ENCODE measurements at places on chromosomes 2 and 18.

GRCh38 chr2:182831101-182831500 is 35.3 kb downstream of the FRZB start:
- peak; percentile 11 for DNase-seq

- no peak for DNase-seq
Measured at GRCh38 chr2:104852090-104852666, 1.7 kb upstream of the POU3F3 start.

DNA sequence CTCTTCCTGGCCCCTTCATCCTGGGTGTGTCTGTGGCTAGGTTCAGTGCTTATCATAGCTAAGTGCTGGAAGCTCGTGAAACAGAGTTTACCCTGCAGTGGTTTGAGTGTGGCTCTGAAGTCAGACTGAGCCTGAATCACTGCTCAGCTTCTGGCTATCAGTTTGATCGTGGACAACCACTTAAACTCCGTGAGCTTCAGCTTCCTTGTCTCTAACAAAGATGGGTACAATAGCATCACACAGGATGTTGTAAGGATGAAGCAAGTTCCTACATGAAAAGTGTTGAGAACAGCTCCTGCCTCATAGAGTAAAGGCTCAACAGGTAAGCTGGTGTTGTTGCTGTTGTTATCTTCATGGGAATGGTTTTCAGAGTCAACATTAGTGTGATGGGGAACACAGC is 210.3 kb downstream of the CLIP4 start:
- DNase-seq = no peak

GRCh38 chr18:31776093-31776492 is 15.4 kb upstream of the SLC25A52 start:
- DNase-seq = no peak

DNA sequence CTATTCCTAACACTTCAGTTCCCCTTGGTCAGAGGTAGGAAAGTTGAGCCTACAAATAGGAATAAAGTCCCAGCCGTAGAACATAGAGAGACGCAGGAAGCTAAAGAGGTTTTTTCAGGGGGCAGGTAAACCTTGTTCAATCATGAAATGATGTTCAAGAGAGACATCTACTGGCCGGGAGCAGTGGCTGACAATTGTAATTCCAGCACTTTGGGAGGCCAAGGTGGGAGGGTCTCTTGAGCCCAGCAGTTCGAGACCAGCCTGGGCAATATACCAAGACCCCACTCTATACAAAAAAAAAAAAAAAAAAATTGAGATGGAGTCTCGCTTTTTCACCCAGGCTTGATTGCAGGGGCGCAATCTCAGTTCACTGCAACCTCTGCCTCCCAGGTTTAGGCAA is 66.7 kb upstream of the DNAJC10 start:
- DNase-seq = peak; percentile 36

DNA sequence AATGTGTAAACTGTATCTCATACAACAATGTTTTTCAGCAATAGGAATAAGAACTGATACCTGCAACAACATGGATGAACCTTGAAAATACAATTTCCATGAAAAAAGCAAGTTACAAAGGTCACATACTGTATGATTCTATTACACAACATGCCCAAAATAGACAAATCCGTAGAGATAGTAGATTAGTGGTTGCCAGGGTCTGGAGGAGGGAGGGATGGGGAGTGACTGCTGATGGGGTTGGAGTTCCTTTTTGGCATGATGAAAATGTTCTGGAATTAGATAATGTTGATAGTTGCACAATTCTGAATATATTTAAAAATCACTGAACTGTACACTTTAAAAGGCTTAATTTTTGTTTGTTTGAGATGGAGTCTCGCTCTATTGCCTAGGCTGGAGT is 33.8 kb downstream of the UBXN4 start:
- DNase-seq = no peak

DNA sequence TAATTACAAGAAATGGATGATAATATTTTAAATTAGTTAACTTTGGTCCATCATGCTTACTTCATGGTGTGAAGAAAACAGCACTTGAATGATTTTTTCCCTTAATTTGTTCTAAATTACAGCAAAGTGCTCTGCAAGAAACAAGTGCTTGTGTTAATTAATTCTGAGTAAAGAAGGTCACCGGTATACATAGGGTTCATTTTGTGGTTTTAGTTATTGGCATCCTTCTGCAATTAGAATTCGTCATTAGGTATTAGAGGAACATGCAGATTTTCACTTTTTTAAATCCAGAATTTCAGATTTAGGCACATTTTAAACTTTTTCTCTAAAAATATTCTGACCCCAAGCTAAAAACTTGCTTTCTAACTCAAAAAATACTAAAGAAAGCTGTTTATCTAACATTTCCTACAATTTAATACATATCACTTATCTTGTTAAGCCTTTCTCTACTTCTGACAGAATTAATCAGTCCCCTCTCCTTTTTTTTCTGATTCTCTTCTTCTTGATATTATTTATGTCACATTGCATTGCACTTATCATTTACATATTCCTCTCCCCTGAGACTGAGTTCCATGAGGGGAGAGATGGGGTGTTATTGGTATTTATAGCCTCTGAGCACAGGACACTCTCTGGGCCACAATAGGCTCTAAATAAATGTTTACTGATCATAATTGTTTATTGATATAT is 129.2 kb downstream of the PLA2R1 start:
- DNase-seq = no peak

- no peak for DNase-seq
Measured at GRCh38 chr2:148896136-148896535, 21.1 kb downstream of the KIF5C start.

GRCh38 chr2:171217330-171217729 is 56.6 kb upstream of the TLK1 start:
- DNase-seq = no peak

DNA sequence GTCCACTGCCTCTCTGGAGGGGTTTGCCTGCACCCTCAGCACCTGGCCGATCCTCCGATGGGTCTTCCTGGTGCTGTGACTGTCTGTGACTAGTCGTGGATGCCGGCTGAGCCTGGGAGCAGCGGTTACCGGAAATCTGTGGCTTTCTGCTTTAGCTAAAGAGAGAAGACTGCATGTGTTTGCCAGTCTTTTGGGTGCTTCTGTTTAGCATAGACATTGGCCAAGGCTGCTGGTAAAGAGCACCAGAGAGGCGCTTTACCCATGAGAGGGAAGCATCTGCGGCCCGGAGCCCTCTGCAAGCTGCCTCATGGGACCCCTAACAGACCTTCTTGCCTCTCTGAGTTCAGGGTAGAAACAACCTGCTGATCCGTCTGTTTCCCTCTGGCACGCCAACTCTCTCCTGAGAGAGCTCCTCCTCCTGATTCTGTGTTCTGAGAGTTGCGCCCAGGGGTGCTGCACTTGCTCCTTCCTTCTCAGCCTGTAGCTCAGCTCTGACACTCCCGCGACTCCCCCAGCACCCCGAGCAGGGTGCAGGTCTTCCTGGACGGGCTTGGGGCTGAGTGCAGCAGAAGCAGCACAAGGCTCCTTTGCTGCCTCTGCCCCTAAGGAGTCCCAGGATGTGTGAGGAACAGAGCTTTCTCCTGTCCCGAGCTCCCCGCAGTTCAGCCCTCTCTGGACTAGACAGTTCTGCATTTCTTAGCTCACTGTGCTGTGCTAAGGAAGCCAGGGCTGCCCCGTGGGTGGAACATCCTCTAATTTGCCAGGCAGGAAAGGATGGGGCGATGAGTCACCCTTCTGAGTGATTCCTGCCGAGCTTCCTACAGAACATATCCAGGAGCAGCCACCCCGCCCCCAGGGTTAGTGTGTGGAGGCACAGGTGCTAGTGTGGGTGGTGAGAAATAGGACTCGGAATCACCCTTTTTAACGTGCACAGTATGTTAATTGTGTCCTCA is 203.2 kb downstream of the SH3RF3 start:
- peak; percentile 93 for DNase-seq

GRCh38 chr2:218557941-218558340 is 10.2 kb downstream of the USP37 start:
- DNase-seq = no peak

- DNase-seq = no peak
Measured at GRCh38 chr2:191942739-191943103, 95.8 kb upstream of the CAVIN2 start.

DNA sequence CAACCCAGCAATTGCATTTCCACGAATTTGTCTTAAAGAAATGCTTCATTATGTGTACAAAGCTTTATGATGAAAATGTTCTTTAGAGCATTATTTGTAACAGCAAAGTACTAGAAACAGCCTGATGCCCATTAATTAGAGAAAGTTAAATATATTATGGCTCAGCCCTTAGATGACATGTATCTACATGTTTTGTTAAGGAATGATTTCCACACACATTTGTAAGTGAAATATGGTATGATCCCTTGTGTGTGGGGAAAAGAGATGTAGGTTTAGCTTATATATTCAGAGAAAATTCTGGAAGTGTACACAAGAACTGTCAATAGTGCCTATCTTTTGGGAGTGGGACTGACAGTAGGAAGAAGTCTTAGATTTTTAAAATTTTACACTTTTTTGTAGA is 3.8 kb upstream of the PTPN4 start:
- no peak for DNase-seq

DNA sequence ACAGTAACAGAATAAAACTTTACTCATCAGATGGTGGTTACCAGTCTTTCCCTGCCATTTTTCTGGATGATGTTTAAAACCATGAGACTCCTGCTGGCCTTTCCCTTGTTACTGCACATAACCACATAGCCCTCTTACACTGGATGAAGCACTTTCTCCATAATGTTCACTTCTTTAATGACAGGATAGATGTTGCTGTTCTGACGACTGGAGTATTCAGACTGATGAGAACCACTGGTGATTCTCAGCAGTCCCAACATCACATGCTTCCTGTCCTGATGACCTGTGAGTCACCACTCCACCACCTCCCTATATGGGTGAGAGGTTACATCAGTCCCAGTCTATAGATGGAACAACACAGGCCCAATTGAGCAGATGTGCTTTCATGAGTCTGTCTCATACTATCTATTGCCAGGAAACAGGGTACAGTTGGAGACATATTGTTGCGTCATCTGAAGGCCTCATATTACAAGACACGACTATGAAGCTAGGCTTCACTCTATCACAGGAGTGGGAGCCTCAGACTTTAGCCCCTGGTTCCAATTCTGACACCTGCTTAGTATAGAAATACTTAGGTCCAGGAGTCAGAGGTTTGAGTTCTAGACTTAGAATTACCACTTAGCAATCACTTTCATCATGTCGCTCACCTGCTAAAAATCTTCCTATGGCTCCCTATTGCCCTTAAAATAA is 145.7 kb upstream of the KLF7 start:
- peak; percentile 97 for DNase-seq

GRCh38 chr18:22223254-22223964 is 54.0 kb downstream of the GATA6 start:
- DNase-seq = peak; percentile 71

- DNase-seq = no peak
Measured at GRCh38 chr18:57439985-57440330, 4.8 kb downstream of the ONECUT2 start.

GRCh38 chr18:36419900-36420531 is 122.5 kb downstream of the FHOD3 start:
- no peak for DNase-seq

- no peak for DNase-seq
Measured at GRCh38 chr18:44179693-44180092, 501.0 kb upstream of the SETBP1 start.

- peak; percentile 95 for DNase-seq
Measured at GRCh38 chr2:10447895-10448575, at the start of gene ODC1. Gene ODC1 (minus strand): TSS chr2:10448327. CDS start chr2:10445032, 3,295 bp downstream.

DNA sequence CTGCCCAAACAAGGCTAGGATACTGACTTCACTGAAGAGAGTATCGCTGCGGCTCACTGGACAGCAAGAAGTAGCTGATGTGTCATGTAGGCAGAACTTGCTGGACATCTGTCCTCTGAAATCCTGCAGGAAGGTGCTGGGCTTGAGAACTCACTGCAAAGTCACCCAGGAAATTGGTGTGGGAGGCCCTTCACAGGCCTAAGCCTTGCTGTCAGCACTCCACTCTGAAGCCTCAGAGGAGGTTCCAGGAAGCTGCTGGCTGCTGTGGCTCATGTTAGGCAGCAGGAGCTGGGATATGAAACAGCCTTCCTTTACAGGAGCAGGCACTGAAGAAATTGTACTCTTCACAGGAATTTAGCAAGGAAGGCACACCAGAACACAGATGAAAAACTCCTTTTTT is 88.3 kb upstream of the CCDC68 start:
- peak; percentile 44 for DNase-seq

DNA sequence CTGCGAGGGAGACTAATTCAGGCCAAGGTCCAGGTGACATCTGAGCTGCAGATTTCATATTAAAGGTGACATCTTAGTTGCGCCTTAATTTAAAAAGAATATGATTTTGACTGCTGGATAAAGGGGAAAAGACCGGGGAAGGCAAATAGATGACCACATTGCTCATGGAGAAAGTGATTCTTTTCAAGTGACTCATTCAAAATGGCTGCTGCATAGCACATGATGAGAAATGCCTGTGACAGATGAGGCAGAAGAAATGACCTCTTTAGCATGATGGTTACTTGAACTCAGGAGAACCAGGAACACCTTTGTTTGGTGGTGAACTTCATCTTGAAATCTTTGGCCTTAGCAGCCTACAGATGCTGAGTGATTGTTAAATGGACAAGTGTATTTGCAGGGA is 385.8 kb upstream of the TRIB2 start:
- peak; percentile 59 for DNase-seq

GRCh38 chr18:21341141-21341540 is 99.1 kb downstream of the GREB1L start:
- no peak for DNase-seq

GRCh38 chr2:40721595-40721994 is 269.7 kb upstream of the SLC8A1 start:
- peak; percentile 38 for DNase-seq

DNA sequence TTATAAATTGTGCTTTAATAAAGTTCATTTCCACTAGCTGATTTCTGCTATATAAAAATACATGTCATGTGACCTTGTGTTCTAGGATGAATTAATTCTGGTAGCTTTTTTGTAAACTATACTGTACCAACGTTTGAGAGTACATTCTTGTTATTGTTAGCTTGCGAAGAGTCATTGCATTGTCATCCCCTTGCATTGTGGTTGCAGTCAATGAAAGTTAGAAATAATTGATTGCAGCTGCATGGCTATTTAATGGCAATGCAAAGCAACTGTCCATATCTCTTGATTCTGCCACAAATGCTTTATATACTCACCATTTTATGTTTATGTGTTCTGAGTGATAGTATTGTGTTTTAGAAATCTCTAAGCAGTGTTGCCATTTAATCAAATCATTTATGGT is 91.6 kb downstream of the ZNF407 start:
- DNase-seq = peak; percentile 84

DNA sequence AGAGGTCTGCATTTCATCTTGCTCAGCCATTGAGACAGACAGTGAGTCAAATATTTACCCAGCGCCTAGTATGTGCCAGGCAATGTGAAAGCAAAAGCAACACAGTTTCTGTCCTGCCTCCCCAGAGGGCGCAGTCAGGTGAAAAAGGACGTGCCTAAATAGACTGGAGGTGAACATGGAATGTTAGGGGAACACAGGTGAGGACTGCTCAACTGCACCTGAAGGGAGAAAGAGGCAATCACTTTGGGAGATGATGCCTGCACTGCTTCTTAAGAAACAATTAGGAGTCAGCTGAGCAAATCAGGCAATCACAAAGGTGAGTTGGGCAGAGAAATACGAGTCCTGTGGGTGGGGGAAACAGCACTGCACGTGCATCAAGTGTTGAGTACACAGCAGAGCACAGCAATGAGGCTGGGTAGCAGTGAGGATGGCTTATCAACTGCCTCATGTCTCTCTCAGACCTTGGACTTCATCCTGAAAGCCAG is 218.3 kb upstream of the SMAD7 start:
- no peak for DNase-seq

Data from fibroblast of skin of right quadriceps (primary cell).